ENCODE measurements at places on chromosomes 6 and 20.
A peak's percentile ranks its signal among the peaks of the same experiment; 100 is the strongest.

DNA sequence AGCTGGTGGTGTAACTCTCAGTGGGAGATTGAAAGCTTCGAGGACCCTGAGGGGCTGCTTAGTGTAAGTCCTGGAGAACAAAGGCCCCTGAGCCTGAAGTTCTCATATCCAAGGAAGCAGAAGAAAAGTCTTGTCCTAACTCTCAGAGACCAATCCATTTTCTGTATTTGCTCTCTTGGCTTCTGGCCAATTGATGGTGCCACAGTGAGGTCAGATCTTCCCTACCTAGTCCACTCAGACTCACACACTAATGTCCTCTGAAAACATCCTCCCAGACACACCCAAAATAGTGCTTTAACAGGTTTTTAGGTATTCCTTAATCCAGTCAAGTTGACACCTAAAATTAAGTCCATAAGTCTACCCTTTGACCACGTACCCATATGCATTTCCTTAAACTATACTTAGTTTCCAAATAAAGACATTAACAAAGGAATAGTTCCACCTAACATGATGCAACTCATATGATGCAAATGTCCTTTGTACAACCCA is 29.4 kb downstream of the ZNF292 start:
- no peak for DNase-seq

DNA sequence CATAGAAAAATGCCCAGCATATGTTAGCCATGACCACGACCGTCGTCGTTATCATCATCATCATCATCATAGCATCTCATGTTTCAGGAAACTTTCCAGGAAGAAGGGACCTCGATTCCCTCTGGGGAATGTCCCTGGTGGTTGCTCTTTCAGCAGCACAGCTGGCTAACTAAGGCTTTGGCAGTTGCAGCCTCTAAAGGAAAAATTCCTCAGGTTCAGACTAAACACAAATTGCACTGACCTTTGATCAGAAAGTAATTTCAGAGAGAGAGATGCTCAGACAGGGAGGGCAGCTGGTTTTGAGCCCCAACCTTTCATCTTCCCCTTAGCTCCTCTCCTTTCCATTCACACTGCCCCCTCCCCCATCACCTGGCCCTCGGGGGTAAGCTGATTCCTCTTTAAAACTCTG is 5.6 kb upstream of the CFB start:
- DNase-seq: no peak

DNA sequence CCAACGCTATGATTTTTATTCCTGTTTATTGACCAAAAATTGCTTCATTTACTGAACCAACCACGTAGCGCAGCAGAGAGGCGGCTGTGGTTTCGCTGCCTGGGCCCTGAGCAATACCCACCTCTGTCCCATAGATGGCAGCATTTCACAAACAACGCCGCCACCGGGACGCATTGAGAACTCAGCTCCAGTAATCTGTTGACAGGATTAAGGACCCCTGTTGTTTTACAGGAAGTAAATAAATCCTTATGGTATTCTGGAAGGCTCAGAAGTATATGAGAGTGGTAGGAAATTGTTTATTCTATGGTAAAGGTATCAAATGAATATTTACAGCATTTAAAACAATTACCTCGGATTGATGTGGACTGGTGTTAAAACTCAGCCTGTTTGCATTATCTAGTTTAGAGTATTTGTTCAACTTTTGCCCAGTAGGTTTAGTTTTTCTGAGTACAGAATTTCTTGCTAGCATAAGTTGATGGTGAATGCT is 547.9 kb upstream of the SLC35B3 start:
- peak; percentile 57 for DNase-seq

DNA sequence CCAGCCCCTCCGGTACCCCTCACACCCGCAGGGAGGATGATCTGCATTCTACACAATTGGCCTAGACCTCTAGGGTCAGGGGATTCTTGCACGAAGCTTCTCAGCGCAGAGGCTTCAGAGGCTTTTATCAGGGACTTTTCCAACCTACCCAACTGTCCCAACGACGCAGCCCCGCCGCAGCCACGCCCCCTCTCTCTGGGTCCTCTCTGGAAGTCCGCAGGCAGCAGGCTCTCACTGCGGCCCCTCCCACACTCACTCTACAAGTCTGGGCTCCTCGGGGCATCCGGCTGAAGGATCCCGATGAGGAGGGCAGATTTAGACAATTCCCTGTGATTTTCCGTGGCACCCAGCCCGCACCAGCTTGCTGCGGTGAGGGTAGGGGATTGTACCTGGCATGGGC is 227.7 kb upstream of the RNF24 start:
- no peak for DNase-seq

DNA sequence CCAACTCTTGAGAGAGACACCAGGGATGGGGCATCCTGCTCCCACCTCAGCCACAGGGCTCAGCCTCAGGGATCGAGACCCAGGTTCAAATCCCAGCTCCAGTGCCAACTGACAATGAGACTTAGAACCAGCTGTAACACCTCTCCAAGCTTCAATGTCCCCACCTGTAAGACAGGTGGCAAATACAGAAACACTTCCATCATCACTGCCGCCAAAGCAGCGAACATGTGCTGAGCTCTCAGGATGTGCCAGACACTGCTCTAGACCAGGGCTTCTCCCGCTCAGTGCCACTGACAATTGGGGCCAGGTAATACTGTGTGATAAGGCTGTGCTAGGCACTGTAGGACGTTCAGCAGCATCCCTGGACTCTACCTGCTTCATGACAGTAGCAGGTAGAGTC is 22.1 kb downstream of the PREX1 start:
- no peak for DNase-seq

- peak; percentile 67 for DNase-seq
Observed at GRCh38 chr6:153087436-153087835, 43.6 kb downstream of the RGS17 start.

- DNase-seq: no peak
Observed at GRCh38 chr6:42831237-42831636, 48.2 kb upstream of the RPL7L1 start.

GRCh38 chr6:166989427-166990032 is 9.7 kb upstream of the CEP43 start:
- peak; percentile 59 for DNase-seq

DNA sequence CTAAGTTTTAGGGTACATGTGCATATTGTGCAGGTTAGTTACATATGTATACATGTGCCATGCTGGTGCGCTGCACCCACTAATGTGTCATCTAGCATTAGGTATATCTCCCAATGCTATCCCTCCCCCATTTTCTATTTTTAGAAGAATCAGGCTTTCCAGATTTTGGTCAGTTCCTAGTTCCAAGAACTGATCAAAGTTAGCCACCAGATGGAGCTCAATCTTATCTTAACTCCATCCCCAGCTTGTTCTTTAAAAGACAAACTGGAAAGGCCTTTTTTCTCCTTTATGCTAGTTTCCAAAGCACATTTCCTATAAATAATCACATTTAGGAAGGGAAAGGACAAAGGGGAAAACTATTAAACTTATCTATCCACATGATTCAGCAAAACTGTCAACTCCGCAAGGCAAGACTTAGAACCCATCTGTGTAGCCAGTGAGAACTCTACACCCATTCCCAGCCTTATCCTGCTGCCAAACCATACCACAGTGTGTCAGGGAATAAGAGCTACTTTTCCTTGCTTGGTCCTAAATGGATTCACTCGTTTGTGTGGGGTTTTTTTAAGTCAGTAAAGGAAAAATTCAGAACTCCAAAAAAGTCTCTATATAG is 22.8 kb upstream of the KHDC1 start:
- DNase-seq: peak; percentile 43

GRCh38 chr6:168475188-168476013 is 34.4 kb downstream of the SMOC2 start:
- no peak for DNase-seq

DNA sequence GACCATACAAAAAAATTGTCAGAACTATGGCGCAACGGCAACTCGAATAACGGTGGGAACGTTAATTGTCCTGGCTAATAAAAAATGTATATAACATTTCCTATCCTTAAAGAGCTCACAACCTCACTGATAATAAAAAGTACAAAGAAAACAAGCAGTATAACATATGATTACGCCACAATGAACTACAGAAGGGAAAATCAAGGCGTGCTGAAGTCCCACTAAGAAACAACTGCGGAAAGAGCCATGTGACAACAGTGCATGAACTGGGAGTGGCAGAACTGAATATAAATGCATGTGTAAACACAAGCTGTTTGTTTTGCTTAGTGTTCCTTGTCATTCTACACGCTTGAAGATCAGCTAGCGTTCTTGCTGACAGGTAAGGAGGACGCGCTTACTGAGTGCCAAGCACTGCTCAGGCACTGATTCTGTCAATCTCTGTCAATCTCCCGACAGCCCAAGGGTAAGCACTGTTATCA is 466 bp upstream of the PSMB1 start:
- DNase-seq: no peak

- no peak for DNase-seq
Observed at GRCh38 chr6:25165800-25166199, 113.4 kb upstream of the CARMIL1 start.

- no peak for DNase-seq
Observed at GRCh38 chr20:12902992-12903391, 105.8 kb upstream of the SPTLC3 start.

DNA sequence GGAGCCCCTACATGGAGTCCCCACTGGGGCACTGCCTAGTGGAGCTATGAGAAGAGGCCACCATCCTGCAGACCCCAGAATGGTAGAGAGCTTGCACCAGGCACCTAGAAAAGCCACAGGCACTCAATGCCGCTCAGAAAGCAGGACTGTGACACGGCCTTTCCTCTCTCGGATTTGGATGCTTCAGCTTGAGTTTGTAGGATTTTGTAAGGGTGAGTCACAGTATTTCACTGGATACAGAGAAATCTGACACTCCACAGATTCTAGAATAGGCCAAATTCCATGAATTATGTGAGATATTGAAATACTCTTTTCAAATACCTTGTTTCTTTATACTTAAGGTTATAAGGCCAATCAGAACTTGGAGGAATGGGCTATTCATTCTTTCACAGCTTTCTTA is 424.5 kb downstream of the HTR1B start:
- DNase-seq: no peak

GRCh38 chr6:154672086-154672485 is 61.1 kb upstream of the SCAF8 start:
- no peak for DNase-seq

DNA sequence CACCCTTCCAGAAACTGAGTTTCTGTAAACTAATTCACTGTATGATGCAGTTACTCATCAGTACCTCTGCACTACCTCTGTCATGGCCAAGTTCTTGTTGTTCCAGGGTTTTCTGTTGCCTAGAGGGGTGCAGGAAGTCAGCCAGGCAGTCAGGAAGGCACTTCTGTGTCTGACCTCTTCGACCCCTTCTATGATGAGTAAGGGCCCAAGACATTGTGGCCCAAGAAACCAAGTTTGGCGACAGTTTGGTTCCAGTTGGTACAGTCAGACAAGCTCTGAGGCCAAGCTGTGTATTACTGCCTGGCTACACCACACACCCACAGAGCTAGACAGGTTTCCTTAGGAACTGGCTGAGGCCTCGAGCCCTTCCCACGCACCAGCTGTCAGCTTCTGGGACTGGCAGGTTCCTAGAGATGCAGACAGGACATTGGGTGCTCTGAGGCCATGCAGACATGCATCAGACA is 41.2 kb downstream of the TRAF3IP2 start:
- no peak for DNase-seq

- no peak for DNase-seq
Observed at GRCh38 chr6:155959898-155960495, 504.4 kb upstream of the NOX3 start.

GRCh38 chr6:164066766-164067165 is 652.2 kb downstream of the QKI start:
- no peak for DNase-seq

GRCh38 chr6:34201455-34202107 is 35.1 kb upstream of the HMGA1 start:
- DNase-seq: no peak

GRCh38 chr6:41153992-41154625 is at the start of gene TREML1:
Gene TREML1, minus strand, starts transcription at chr6:41154347. Its CDS starts 59 bp downstream, at chr6:41154288.
- DNase-seq: no peak

GRCh38 chr20:24996449-24997377 is 4.2 kb upstream of the APMAP start:
- no peak for DNase-seq

Data from inflammatory macrophage (primary cell).